ENCODE measurements at places on chromosomes 4 and X.

- DNase-seq: no peak
Measured at GRCh38 chrX:105650577-105650976, 171.8 kb upstream of the NRK start.

- DNase-seq: no peak
Measured at GRCh38 chr4:41044791-41045190, 169.6 kb downstream of the APBB2 start.

DNA sequence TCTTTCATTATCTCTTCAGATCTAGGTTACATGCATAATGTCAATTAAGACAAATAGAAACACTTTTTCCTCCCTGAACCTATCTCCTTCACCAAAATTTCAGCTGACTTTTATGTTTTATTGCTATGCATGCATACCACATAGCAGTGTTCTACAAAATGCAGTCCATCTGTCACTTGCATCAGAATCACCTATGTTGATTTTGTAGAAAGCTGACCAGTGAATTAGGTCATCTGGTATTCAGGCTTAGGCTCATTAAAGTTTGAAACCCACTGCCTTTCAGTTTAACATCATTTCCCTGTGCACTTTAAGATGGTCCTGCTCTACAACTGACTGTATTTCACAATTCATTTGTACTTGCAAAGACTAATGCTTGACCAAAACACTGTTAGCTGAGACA, 277.9 kb downstream of the CFAP299 start:
- no peak for DNase-seq

DNA sequence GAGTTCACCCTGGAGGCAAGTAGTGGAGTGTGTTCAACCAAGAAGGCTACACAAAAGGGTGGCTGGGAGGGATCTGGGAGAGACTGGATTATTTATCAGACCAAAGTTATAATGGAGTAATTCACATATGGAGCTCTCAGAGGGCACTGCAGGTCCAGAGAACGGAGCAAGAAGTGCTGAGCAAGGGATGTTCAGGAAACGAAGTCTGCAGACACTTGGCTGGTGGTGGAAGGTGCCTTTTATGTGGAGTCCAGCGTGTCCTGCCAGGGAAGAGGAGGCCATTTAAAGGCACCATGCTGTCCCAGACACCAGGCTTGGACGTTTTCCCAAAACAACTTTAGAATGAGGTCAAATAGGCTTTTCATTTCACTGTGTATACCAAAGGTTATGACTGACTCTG, 130.1 kb downstream of the CEP135 start:
- no peak for DNase-seq

- no peak for DNase-seq
Measured at GRCh38 chrX:118251271-118251670, 94.6 kb upstream of the WDR44 start.

Data from effector CD4-positive, alpha-beta T cell (primary cell).